ENCODE measurements at places on chromosomes 1 and 21.

DNA sequence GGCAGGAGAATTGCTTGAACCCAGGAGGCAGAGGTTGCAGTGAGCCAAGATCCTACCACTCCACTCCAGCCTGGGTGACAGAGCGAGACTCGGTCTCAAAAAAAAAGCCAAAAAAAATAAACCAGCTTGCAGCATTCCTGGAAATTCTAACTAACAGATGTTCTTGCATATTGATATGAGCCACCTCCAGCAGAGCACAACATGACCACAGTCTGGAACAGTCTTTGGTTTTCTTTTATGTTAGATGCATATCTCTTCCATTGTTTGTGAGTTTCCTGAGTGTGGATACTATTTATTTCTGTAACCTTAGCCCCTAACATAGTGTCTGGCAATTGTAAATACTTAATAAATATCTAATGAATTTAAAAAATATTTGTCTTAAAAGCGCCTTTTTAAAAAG is 23.9 kb downstream of the IFNAR1 start:
- no peak for DNase-seq

GRCh38 chr1:2589431-2590232 is 3.1 kb downstream of the PRXL2B start:
- DNase-seq: no peak

DNA sequence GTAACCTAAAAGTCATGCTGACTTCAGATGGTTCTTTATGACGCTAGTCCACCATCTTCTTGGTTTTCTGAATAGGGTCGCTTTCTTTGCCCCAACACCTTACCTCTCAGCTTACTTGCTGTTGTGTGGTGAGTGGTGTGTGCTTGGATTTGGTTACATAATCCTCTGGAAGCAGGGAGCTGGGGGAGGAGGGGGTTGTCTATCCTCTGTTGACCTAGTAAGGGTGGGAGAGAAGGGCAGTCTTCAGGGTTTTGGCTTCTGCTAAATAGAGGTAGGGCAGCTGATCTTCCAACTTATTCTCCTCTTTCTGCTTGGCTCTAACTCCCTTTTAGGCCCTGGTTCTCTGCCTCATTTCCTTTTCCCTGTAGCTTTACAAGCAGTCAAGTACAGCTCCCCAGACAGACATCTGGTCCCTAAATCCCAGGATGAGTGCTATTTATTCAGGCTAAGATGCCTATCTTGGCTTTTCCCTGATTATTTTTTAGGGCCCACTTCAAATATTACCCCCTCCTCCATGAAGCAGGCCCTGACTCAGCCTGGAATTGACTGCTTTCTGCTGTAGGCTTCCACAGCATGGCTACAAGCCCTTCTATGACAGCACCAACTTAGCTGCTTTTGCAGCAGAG is 6.4 kb upstream of the REN start:
- no peak for DNase-seq

DNA sequence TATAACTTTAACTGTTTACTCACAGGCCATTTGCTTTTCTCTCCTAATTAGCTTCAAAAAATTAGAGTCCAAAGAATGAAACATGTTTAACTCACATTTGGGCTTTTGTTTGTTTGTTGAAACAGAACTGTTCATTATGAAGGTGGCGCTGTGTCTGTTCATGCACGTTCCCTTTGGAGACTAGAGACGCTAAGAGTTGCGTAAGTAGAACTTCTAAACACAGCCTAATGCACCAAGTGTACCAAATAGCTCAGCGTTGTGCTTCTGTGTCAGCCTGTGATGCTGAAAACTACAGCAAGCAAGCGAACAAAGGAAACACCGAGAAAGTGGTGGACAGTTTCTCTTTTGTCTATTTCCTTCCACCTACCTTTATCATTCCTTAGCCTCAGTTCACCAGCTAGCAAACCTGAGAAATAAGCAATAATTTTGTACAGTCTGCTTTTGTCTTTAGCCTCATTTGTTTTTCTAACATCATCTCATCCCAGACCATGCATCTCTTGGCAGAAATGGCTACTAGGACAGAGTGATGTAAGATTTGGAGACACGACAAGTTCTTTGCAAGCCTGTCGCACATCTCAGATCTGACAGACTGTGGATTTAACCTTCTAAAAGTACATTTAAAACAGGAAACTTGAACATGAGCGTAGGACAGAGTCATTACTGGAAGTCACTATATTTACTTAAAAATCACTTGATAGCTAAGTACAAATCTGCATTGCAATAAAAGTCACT is 375.1 kb downstream of the RYR2 start:
- DNase-seq: no peak

GRCh38 chr1:64235181-64235580 is 31.8 kb downstream of the UBE2U start:
- DNase-seq: no peak

GRCh38 chr21:25396135-25396711 is 211.1 kb downstream of the MRPL39 start:
- DNase-seq: no peak

GRCh38 chr1:170806961-170807360 is 128.4 kb upstream of the MROH9 start:
- no peak for DNase-seq
